ENCODE measurements at places on chromosomes 5 and 9.

- DNase-seq, result no peak
These were observed 12.2 kb downstream of the TENT4A start for GRCh38 chr5:6725421-6725820.

DNA sequence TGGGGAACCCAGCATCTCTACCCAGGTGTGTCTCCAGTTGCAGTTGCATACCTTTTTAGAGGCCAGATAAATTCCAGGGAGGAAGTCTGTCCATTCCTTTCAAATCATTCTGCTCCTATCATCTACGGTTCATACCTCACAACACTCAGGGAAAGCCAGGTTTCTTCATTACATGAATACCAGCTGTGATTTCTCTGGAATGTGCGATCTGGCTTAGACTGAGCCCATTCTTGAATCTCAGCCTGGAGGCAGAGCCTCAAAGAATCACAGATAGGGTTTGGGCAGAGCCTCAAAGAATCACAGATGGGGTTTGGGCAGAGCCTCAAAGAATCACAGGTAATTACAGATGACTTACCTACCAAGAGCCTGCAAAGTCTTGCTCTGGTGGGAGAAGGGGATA lies 7.2 kb downstream of the P4HA2 start:
- DNase-seq, result no peak

DNA sequence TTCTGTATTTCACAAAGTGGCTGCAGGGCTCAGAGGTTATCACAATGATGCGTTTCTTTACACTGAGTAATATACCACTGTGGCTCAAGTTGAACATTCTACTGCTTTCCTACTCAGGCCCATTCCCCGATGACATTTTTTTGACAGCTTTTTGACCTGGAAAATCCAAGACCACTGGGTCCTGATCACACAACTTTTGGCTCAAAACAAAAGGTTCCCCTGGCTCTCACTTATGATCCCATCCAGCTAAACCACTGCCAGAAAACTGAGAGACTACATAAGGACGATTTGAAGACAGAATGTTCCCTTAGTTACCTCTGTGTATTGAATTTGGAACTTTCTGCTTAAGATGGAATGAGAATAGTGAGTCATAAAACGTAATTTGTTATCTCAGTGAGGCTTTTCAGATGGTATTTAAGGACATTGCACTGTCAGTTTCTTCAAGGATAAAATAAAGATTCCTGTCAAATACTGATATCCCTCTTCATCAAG lies 78.0 kb upstream of the FBXL7 start:
- no peak for DNase-seq

DNA sequence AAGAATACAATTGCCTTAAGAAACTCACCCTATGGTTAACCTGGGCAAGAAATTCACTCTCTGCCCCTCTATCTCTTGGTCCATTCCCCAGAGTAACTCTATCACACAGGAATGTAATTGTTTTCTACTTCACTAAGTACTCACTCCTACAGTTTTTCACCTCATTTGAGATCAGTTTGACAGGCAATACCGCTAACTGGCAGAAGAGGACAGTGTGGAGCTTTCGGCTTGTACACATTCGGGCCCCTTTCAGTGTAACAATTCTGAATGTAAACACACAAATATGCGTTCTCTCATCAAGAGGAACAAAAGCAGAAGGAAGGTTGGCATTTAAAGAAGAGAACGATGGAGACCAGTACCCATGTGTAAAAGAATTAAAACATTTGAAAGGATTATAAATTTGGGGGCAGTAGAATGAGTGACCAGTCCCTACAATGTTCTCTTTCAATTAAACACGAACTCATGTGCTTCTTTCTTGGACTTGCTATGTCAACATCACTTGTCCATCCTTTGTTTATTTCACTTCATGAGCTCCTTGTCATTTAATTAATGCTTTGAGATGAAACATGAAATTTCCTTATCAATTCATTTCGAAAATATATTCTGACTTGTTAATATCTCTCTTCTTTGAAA lies 188.5 kb upstream of the GRAMD2B start:
- no peak for DNase-seq

DNA sequence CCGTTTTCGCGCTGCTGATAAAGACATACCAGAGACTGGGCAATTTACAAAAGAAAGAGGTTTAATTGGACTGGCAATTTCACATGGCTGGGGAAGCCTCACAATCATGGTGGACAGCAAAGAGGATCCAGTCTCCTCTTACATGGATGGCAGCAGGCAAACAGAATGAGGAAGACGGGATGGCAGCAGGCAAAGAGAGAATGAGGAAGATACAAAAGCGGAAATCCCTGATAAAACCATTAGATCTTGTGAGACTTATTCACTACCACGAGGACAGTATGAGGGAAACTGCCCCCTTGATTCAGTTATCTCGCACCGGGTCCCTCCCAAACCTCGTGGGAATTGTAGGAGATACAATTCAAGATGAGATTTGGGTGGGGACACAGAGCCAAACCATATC lies 95.0 kb downstream of the OSTF1 start:
- no peak for DNase-seq

DNA sequence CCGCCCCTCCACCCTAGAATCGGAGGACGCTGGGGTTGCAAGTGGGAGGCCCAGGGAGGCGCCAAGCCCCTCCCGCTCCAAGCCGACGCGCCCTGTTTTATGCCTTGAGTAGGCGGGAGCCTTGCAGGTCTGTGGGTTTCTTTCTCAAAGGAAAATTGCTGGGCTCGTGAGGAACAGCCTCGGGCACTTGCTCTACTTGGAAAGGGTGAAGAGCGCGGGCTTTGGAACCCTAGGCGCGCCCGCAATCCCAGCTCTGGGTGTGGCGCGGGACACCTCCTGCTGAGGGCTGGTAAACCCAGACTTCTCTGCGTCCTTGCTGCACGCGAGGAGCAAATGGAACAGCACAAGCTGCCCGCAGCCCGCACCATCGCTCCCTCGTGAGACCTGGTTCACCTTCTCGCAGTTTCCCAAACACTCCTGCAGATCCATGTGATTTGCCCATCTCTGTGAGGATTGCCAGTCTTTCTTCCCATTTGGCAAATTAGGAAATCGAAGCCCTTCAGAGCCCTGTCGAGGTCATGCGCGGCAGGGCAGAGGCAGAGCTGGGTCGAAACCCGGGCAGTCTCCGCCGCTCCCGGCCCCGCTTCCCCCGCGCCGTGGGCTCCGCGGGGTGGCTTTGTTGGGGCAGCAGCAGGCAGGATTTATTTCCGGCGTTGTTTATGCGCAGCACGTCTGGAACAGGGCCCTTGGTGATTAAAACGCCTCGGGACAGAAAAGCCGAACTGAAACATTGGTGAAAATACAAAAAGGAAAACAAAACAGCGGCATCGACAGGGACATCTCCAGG lies 98.4 kb upstream of the CPLX2 start:
- no peak for DNase-seq

DNA sequence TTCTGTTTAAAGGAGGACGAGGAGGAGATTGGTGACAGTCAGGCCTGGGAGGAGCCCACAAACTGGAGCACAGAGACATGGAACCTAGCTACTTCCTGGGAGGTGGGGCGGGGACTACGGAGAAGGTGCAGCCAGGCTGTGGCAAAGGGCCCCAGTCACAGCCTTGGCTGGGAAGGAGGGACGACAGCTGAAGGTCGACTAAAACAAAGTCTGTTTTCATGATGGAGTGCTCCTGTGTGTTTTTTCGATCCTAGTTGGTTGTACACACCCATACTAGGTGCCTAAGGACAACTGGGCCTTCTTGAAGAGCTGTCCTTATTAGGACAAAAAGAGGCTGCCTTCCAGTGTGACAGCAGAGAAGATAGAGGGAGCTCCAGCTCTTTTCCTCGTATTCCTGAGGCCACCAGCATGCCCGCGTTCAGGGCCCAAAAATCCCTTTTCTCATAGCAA lies 2.9 kb downstream of the CCDC107 start:
- DNase-seq, result no peak

- DNase-seq, result no peak
These were observed 93.0 kb downstream of the IRX2 start for GRCh38 chr5:2658447-2658846.

- DNase-seq, result no peak
These were observed 6.8 kb downstream of the SLC36A1 start for GRCh38 chr5:151454166-151454565.

- no peak for DNase-seq
These were observed 211.6 kb downstream of the MSX2 start for GRCh38 chr5:174935854-174936474.

- no peak for DNase-seq
These were observed 103.4 kb downstream of the TTC39B start for GRCh38 chr9:15203581-15203980.

- no peak for DNase-seq
These were observed 88.0 kb downstream of the IRX2 start for GRCh38 chr5:2663489-2663888.

DNA sequence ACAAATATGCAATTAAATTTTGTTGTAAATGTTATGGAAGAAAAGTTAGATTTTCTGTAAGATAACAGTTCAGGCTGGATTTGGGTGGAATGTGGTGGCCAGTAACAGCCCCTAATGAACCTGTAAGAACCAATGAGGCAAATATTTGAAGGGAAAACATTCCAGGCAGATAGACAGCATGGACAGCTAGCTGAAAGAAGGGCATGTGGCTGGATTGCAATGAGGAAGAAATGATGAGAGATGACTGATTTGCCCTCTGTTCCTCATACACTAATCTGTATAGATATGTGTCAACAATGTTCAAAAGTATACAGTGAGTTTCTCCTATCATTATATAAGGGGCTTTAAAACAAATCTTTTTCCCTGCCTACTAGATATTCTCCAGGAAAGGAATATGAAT lies 58.8 kb downstream of the MAN2A1 start:
- no peak for DNase-seq

DNA sequence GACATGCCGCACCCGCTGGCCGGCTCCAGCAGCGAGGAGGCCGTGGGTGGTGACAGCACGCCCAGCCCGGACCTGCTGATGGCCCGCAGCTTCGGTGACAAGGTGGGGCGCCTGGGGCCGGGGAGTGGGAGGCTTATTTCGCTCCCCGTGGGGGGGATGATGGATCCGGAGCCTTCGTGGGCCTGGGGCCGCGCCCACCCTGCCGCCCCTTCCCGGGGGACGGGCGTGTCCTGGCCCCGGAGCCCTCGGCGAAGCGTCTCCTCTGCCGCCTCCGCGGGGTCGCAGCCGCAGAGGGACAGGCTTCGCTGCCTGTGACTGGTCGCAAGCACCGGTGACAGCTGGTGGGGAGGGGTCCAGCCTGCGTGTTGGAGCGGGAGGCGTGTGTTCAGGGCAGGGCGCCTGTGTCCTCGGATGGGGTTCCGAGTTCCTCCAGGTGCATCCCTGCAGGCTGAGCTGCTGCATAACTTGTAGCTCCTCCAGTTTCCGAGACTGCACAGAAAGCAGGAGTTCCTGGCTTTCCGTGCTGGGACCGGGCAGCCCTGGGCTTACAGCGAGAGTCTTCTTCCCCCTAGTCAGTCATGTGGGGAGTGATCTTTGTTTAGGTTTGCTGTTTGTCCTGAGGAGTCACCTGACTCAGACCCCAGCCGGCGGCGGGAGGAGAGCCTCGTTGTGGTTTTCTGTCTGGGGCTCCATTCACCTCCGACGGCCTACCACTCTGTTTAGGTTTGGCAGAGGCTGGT lies 666 bp downstream of the SNX30 start:
- no peak for DNase-seq

DNA sequence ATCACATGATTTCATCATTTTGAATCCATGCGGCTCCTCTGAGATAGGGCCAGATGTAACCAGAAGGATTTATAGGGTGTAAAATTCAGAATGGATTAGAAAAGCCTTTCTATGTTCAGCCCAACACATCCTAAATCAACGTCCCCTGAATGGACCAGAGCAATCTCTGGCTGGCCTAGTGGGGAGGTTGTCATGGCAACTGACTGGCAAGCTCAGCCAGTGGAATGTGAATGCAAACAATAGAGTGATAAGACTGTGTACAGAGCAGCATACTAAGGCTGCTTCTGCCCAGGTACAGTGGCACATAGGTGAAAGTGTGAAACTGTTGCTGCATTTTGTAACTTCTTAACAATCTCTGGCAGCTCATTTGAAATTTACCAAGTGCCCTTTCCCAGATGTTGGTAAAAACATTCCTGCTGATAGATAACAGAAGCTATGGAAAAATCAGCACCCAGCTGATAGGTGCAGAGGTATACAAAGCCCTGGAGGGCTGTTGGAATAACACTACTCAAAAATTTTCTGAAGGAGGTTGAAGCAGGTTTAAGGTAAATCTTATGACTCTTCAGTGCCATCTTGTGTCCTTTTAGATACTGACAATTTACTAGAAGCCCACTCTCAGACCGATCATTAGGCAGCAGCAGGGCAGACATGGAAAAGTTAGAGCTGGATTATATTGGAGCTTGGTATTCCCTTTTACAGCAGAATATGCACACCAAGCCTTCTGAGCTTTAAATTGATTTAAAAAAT lies 267.2 kb downstream of the RAB3C start:
- DNase-seq, result no peak

DNA sequence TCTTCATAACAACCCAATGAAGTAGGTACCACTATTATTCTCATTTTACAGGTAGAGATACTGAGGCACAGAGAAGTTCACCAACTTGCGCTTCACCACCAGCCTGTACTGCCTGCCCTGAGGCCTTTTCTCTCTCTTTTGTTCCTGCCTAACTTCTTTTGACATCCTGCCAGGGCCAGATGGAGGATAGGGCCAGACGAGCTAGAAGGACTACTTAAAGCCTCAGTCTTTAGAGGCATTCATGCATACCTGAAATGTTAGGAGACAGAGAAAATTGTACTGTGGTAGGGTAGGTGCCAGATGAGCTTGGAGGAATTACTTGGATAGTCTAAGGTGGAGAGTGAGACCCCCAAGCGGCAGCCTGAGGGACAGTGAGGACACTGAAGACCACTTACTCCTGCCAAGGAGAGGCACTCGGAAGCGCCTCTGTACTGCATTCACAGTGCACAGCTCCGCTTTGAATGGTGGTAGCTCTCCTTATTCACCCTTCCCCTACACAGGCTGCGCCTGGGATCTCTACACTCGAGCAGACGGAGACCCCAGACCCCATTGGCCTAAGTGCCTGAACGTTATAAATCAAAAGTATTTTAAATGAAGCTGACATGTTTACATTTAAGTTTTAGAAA lies 6.2 kb upstream of the ORM1 start:
- DNase-seq, result no peak

- DNase-seq, result no peak
These were observed 11.7 kb upstream of the OR13D1 start for GRCh38 chr9:104682642-104683041.
